HEK293T (cell line): ENCODE measurements at places on chromosomes 5 and 9.

- DNase-seq = no peak
These were observed 32.1 kb downstream of the RAPGEF1 start for GRCh38 chr9:131707733-131708157.

- DNase-seq = no peak
These were observed 45.3 kb downstream of the OR2K2 start for GRCh38 chr9:111284703-111285102.

DNA sequence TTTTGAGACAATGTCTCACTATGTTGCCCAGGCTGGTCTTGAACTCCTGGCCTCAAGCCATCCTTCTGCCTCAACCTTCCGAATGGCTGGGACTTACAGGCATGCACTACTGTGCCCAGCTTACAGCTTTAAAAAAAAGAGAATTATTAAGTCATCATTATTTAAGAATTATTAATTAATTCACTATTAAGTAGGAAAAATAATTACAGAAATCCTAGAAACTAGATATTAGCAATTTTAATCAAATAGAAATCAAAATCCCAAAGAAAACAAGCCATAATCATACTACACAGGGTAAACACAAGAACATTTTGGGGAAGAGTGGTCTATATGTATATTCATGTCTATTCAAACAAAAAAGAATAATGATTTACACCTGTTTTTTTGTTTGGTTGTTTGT is 19.6 kb upstream of the MTMR12 start:
- DNase-seq = no peak

DNA sequence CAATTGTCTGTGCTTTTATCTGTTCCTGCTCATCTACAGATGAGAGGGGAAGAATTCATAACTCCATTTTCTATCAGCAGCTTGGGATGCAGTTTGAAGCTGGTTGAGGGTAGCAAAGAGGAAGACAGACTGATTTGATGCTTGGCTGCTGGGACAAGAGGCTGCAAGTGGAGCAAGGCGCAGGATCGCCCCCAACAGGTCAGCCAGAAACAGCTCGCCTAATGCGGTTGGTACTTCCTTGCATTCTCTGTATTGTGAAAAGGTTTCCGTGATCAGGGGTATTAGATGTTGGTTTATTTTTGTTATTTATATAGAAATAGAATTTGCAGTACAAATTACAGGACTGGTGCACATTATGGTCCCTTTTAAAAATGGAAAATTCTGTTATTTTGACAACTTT is 40.6 kb downstream of the ZNF883 start:
- DNase-seq = peak; percentile 35

- DNase-seq = no peak
These were observed 130.8 kb upstream of the IRX4 start for GRCh38 chr5:2013301-2014057.

GRCh38 chr5:3740546-3741373 is 145.1 kb downstream of the IRX1 start:
- no peak for DNase-seq

DNA sequence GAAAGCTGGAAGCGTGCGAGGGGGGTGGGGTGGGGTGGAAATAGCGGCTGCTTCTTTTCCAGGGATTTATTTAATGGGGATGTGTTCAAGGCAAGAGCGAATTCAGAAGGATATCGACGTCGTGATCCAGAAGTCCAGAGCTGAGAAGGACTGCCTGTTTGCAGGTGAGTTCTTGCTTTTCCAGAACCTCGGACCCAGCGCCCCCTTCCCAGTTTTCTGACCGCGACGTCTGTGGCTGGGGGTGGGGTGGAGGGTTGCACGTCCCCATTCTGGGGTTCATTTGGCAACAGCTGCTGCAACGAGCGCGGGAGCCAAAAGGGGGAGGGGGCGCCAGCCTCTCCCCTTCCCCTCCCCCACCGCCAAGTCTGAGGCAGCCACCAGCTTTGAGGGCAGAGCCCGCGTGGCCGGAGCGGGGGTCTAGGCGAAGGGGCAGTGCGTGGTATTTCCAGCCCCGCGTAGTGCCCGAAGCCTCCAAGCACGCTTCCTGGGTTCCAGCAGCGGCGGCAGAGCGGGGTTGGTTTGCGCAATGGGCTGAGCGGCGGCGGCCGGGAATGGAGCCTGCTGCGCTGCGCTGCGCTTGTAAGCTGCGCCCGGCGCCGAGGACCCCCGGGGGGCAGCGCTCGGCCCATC is 701 bp downstream of the PARP8 start:
- peak; percentile 22 for DNase-seq
